ENCODE measurements at places on chromosomes 1 and 21. TPM values are rescaled to one million over a fixed set of nuclear protein-coding genes. Genes with fewer than 3 reads are reported as not detected.

SYTL1 gene
- 6.8 TPM for total RNA-seq

KCNJ10 gene
- total RNA-seq = not detected

LRRC53 gene
- total RNA-seq = not detected

GRCh38 chr1:165875171-165875570 lies 47.8 kb downstream of the UCK2 start:
- DNase-seq = no peak

- no peak for DNase-seq
Measured at GRCh38 chr21:38841472-38841871, 35.7 kb downstream of the ETS2 start.

GRCh38 chr21:24939291-24939690 lies 668.0 kb downstream of the MRPL39 start:
- no peak for DNase-seq
